Esophagus mucosa (tissue), 1 donor: ENCODE measurements at places on chromosomes 7 and 10. TPM values are rescaled to one million over a fixed set of nuclear protein-coding genes. Genes with fewer than 3 reads are reported as not detected.

Gene HOXA9
- 1.7 TPM for total RNA-seq

Gene ICA1
- 9.4 TPM for total RNA-seq

Gene ADRA2A
- total RNA-seq, result 0.44 TPM

Gene CPA1
- total RNA-seq, result not detected

DNA sequence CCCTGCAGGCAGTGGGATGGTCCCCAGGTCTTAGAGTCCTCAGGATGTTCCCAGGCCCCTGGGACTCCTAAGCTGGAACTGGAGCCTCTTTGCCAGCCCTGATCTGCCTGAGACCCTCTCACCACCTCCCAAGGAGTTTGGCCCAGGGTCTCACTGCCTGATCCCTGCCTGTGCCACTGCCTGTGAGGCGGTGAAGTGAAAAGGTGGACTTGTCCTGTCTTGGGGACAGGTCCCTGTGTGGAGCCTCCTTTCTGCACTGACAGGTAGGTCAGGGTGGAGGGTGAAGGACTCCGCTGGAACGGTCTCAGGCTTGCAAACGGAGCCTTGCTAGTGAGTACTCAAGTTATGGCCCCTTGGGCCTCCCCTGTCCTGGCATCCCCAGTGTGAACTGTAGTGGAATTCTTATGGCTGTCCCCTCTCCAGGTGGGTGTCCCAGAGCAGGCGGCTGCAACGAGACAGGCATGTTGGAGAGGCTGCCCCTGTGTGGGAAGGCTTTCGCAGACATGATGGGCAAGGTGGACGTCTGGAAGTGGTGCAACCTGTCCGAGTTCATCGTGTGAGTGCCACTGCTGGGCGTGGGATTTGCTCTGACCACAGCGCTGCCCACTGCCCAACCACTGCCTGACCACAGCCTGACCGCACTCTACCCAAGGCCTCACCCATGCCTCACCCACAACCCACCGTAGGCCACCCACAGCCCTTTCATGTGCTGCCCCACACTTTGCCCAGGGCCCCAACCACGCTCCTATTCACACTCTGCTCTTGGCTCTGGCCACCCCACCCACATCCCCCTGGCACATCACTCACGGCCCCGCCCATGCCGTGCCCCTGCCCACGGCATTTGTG, 19.5 kb downstream of the RAMP3 start:
- no peak for ATAC-seq

DNA sequence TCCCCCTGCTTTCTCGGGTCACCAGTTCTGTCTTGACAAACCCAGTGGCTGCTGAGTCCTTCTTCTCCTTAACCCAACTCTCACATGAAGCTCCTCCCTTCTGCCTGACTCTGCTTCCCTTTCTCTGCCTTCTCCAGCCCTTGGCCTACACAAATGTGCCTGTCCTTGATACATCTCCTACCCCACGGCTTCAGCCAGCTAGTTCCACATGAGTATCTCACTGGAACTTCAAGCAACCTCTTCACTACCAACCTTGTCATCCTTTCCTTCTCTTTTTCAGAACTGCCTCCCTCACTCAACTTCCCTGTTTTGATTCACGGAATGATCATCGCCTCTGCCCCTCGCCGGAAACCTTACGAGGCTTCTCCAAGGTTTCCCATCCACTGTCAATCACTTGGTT, 55.9 kb downstream of the PDIA4 start:
- no peak for ATAC-seq

DNA sequence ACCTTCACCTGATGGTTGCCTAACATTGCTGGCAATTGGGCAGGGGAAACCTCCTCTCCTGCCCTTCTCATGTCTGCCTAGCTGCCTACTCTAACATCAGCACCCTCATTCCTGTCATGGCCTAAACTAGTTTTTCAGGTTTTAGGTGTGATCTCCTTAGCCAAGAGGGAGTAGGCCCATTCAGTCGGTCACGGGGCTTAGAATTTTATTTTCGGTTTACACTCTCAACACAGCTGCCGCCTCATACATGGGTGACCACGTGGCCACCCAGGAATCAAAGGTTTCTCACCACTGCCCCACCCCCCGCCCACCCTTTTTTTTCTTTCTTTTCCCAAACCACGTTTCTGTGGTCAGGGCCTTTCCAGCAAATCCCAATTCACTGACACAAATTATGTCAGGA, 97.2 kb downstream of the RALA start:
- ATAC-seq, result peak; percentile 100

GRCh38 chr10:130003787-130004613, 39.9 kb upstream of the EBF3 start:
- no peak for ATAC-seq

- no peak for ATAC-seq
Observed at GRCh38 chr7:4805110-4805983, 29.9 kb downstream of the AP5Z1 start.
